DMS79 (cell line): ENCODE measurements at places on chromosomes 6 and 20.

GRCh38 chr20:40657526-40657925 lies 31.5 kb downstream of the MAFB start:
- no peak for DNase-seq

DNA sequence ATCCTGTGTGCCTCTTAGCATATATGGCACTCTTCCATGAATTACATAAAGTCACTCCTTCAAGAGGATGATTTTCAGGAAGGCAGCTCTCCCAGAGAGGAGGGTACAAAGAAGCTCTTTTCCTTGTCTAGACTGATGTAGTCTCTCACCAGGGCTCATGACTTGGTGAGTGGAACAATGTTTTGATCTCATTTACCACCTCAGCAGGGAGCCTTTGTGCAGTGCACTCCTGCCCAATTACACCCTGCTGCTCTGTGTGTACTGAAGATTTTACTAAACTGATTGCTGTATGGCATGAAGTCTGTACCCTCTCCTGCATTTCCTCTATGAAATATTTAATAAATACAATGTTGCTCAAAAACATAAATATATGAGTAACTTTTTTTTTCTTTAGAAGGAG lies 598.3 kb upstream of the HS3ST5 start:
- no peak for DNase-seq

DNA sequence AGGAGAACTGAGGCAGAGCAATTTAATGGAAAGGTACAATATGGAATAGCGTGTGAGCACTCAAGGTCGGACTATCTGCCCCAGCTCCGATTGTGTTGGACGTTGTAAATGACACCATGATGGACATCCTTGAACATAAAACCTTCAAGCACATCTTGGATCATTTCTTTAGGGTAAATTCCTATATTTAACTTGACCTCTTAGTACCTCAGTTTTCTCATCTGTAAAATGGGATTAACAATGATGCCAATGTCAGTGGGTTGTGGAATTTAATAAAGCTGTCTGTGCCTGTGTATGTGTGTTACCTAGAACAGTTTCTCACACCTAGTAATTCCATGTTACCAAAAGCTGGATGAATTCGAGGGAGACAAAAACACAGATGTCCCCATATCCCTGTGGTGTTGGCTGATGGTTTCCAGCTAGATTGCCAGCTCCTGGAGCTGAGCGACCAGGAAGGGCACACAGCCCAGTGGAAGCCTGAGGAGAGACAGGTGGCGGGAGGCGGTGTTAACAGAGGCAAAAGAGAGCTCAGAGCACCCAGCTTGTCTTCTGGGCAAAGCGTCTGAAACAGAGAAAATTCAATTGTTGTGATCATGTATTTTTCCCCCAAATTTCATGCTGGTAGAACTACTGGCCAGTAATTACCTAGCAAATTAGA lies 32.6 kb downstream of the MDFI start:
- no peak for DNase-seq

- no peak for DNase-seq
Observed at GRCh38 chr6:32187009-32187709, 2.8 kb downstream of the PBX2 start.
